Activated CD4-positive, alpha-beta T cell treated with anti-CD3 and anti-CD28 coated beads, Interleukin-2, amount 50 U/mL, for 4 hours (primary cell): ENCODE measurements at places on chromosomes 7 and 10.

GRCh38 chr7:49788455-49789059 is 15.1 kb downstream of the VWC2 start:
- no peak for DNase-seq

DNA sequence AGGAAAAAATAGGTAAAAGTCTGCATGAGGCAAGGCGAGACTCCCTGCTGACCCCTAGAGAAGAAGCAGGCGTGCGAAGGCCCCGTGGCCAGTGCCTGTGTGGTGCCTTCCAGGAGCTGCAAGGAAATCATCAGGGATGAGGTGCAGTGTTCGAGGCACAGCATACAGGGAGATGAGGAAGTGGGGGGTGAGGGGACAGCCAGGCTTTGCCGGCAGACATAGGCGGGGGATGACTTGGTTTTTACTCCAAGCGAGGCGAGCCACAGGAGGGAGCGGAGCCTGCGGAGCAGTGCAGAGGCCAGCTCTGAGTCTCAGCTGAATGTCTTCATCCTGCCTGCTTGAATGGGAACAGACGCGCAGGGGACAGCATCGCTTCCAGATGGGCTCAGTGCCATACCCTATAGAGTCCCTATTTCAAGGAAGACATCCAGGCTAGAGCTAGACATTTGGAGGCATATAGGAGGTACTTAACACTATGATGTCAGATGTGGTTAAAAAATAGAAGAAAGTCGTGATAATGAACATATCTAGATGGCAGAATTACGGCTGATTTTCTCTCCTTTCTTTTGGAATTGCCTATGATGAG is 49.5 kb downstream of the TCERG1L start:
- DNase-seq, result no peak

DNA sequence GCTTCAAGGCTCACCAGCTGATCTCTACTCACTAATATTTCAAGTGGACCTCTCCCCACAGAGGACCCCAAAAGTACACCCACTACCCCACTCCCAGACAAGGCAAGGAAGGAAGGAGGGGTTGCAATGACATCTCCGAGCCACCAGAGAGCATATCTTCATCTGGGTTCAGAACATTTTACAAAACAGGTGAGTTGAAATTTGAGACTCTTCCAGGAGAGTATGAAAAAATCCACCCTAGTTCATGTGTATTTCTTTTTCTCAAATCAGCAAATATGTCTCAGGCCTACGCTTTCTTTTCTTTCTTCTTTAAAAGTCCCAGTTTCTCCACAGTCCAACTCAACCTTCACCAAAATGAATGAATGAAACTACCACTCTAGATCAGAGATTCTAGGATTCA is 61.9 kb downstream of the SGMS1 start:
- DNase-seq, result no peak

DNA sequence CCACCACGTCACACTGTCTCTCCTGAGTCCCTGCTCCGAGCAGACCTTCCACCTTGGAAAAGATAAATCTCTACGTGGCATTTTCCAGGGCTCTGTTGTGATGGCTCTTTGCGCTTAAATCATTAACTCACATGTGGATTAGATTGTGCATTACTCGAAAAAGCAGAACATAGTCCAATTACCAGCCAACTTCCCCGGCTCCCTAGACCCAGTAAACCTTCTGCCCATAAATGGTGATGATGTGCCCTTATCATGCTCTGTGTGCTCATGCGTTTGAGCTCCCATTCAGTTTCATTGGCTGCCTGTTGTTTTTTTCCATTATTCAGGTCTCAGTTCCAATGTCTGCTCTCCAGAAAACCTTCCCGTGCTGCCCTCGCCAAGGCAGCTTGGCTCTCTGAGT is 471.2 kb downstream of the GLRX3 start:
- DNase-seq, result no peak

- DNase-seq, result no peak
Observed at GRCh38 chr7:35849158-35849831, 48.4 kb downstream of the SEPTIN7 start.

- no peak for DNase-seq
Observed at GRCh38 chr10:130161331-130161730, 25.1 kb downstream of the GLRX3 start.

- DNase-seq, result no peak
Observed at GRCh38 chr10:122176232-122177213, 94.6 kb upstream of the BTBD16 start.

DNA sequence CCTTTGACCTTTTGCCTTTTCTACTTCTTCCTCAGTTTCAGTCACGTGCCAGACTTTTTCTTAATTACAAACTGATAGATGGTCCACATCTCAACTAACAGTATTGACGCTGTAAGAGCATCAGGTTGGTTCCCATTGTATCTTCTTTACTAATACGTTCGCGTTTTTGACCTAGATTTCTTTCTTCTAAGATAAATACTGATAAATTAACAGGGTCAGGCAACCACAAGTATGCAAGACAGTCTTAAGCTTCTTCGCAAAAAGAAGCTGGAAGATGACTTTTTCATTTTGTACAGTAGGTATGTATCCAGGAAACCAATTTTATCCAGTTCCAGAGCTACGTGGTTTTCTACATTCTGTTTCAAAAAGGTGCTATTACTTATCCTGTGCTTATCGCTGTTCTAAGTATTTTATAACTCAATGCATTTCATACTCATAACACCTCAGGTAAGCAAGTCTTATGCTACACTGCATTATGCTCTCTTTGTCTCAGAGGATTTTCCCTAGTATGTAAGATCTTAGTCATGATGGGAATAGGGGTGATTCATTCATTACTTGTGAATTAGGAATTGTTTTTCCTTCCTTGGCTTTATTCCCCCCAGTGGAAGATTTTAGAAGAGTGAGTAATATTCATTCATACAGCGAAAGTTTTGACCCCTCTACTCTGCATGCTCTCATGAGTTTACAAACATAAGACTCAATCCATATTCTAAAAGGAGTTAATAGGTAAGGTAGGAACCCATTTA is 955 bp downstream of the DUS4L start:
- DNase-seq, result no peak

DNA sequence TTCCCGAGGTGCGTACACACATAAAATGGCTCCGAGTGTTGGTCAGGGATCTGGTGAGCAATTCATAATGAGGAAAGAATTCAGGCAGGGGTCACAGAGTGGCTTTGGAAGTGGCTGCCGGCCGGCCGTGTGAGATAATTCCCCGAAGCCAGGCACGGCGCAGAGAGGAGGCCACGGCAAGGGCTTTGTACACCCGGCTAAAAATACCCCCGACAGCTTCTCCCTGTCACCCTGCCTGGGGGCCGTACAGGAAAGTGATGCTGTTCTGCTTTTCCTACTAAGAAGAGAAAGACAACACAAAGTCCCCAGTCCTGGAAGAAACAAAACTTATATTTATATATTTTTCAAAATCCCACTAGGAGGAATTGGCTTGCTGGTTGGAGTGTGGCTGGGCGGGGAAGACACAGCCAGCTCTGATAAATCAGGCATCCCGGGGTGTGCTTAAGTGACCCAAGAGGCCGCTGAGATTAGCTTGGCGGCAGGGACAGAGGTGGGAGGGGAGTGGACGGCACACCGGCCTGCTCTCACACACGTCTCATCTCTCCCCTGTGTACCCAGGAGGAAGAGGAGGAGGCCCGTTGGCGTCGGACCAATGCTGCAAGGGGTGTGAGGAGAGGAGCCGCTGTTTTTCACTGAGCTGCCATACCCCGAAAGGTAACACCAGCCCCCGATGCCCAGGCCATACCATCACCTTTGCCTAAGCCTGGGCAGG is 70.5 kb downstream of the ZMIZ1 start:
- no peak for DNase-seq

DNA sequence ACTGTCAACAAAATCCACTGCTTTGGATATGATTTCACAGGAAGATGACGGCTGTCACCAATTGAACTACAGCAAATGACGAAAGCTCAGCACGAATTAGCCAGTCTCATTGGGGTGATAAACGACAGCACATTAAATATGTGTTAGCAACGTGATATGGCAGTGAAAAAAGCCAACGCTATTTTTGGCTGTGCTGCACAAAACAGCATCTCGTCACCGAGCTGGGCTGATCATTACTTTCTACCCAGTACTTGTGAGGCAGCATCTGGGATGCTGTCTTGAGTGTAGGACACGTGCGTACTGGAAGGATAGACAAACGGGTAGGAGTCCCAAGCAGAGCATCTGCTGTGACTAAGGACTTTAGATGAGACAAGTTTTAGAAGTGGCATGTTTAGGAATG is 138.3 kb downstream of the EXOC4 start:
- no peak for DNase-seq

DNA sequence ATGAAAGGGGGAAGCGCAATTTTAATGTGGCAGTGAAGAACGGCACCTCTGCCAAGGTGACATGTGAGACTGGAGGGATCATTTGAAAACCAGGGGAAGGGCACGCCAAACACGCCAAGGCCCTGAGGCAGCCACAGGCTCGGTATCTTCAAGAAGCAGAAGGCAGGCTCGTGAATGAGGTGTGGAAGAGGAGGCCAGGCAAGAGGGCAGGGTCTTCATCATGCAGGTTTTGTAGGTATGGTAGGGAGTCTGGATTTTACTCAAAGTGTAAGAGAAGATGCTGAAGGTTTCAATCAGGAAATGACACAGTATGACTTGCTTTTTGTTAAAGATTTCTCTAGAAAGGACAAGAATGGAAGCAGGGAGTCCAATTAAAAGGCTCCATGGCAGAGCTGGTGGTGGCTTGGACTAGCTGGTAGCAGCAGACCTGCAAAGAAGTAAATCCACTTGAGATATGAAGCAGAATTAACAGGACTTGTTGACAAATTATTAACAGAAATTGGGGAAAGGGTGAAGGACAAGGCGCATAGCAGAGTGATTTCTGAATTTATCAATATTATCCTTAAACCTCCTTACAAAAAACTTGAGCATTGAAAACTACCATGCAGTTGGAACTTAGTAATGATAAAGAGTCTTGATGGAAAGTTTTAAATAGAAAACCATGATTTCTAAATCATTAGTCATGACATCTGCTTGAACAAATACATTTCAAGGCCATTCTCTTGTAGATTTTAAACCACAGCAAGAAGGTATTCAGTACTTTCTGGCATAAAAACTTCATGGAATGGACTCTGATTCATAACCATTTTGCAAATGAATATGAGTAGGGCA is 70.4 kb downstream of the COA1 start:
- no peak for DNase-seq

DNA sequence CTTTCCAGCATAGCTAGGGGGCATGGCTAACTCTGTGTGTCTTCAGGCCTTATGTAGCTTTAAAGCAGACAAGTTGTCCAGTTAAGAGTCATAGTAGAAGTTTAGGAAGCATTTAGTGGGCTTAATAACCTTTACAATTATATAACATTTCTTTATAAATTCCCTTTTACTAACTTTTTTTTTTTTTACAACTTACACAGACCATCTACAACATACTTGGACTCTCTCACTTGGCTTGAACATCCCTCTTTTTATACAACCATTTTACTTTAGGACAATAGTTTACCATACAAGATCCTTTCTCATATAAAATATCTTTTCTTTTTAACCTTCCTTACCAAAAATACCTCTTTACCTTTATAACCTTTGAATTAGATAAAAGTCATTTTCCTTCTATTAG is 26.3 kb downstream of the SP4 start:
- no peak for DNase-seq

GRCh38 chr10:94427166-94427565 is 24.8 kb downstream of the TBC1D12 start:
- no peak for DNase-seq

GRCh38 chr7:54987772-54988171 is 31.0 kb upstream of the EGFR start:
- DNase-seq, result no peak

- DNase-seq, result no peak
Observed at GRCh38 chr7:158620839-158621441, 33.3 kb upstream of the PTPRN2 start.
